ENCODE measurements at places on chromosomes 3 and 15.

DNA sequence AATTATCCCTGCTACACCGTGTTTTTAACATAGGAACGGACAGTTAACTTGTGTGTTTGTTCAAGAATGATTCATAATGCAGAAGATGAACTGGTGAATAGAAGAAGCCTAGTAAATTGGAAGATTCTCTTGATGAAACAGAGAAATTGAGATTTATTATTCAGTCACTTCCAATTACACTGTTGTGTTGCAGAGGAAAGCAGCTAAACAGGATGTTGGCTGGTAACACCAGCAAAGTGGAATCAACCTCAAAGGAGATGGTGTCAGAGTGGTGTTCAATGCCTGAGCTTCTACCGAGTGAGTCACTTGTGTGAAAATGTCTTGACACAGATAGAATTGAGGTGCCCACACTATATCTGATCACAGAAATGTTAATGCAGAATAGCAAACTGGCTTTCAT, 399.6 kb downstream of the LPP start:
- DNase-seq, result no peak

DNA sequence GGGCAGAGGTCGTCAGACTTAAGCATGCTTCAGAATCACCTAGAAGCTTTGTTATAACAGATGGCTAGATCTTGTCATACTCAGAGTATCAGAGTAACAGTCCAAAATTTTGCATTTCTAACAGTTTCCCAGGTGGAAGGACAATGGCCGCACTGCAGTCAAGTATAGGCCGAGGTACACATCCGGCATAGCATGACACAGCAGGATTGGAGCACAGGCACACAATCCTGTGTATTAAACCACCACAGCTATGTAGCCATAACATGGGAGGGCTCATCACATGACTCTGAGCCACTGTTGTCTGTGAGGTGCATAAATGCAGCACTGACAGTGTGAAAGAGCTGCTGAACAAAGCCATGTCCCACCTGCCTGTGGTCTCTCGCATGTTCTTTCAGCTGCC, 85.7 kb upstream of the RNF7 start:
- no peak for DNase-seq

- DNase-seq, result no peak
Observed at GRCh38 chr3:14540821-14541385, 761 bp upstream of the GRIP2 start.

- DNase-seq, result no peak
Observed at GRCh38 chr15:60086681-60087429, 82.7 kb downstream of the FOXB1 start.

DNA sequence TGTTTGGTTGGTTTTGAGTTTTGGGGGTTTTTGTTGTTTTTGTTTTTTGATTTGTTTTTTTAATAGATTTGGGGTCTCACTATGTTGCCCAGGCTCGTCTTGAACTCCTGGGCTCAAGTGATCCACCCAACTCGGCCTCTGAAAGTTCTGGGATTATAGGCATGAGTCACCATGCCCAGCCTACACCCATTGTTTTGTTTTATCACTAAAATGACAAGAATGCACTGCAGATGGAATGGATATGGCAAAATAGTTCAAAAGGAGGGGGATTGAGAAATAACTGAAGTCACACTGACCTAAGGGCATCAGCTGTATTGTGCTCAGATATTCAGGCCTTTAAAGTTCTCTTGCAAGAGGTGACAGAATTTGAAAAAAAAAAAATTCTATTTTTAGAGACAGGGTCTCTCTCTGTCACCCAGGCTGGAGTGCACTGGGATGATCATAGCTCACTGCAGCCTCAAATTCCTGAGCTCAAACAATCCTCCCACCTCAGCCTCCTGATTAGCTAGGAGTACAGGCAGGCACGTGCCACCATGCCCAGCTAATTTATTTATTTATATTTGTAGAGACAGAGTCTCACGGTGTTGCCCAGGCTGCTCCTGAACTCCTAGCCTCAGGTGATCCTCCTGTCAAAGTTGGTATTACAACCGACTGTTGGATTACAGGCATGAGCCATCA, 4.4 kb upstream of the RASA2 start:
- DNase-seq, result no peak

All from ascending aorta (tissue), 2 donors.